H9 (cell line): ENCODE measurements at places on chromosomes 6 and 20.
A peak's percentile ranks its signal among the peaks of the same experiment; 100 is the strongest.

- peak; percentile 68 for DNase-seq
Measured at GRCh38 chr6:32700391-32701040, 34.1 kb upstream of the HLA-DQB1 start.

- no peak for DNase-seq
Measured at GRCh38 chr6:150659046-150659763, 59.5 kb downstream of the PLEKHG1 start.

GRCh38 chr6:90715093-90715655 is 128.3 kb upstream of the MAP3K7 start:
- DNase-seq = no peak

- no peak for DNase-seq
Measured at GRCh38 chr6:13281686-13282085, 46.7 kb downstream of the TBC1D7 start.
